EH (cell line): ENCODE measurements at places on chromosomes 5 and 9.

DNA sequence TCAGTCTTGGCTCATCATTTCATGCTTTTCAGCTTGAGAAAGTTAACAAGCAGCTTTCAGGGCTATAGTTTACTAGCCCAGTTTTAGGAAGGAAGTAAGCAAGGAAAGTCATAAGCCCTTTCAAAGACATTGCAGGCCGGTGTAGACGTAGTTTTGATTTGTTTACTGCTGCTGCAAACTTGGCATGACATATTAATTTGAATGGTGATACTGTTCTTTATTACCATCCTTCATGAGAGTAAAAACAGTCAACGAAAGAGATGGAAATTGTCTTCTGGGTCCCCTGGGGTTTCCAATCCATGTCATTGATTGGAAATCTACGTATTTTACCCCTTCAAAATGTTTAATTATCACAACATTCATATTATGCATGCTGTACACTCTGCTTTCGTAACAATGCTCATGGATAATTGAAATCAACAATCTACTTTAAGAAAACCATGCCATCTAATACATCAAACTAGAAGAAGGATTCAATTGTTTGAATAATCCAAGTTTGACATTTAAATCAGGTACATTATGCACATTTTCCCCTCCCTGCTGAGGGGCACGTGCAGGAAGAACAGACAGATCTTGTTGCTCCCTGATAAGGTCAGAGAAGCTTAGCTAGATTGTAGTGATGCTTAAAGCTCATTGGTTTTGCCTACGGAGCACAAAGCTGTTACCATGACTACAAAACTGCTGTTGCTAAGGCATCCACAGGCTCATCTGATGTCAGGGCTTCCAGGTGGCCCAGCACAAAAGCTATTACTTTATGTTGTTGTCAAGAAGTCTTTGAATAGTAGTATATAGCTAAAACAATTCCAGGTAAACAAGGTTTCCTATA, 139.9 kb upstream of the PRLR start:
- no peak for DNase-seq

DNA sequence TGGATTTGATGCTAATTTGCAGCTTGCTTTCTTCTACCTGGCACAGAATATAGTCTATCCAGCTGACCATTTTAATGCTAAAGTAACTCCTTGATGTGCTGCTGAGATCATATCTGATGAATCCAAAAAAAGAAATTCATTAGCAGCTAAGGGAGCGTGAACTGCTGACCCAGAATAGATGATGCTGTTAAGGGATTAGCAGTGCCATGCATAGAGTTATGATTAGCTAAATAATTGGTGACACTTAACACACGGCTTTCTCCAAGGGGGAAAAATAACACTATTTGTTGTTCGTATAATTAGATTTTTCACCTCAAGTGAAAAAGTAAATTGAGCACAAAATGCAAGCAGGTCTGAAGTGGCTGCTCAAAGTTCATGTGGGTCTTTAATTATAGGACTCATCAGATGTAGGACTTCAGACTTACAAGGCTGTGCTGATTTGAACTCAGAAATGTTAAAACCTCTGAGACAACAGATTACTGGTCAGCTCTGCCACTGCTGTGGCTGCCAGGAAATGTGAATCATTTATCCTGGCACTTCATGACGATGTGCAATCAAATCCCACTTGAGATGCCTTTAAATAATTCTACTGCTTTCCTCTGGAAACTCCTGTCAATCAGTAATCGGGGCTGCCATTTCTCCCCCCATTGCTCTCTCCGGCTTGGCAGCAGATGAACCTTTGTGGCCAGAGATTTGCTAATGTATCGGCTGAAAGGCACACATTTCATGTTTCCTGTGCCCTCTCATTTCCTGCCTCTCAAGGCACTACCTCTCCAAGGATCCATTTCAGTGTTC, 291.6 kb upstream of the C9orf72 start:
- DNase-seq: no peak

- DNase-seq: no peak
Measured at GRCh38 chr9:11269036-11269435, 656.2 kb upstream of the PTPRD start.

DNA sequence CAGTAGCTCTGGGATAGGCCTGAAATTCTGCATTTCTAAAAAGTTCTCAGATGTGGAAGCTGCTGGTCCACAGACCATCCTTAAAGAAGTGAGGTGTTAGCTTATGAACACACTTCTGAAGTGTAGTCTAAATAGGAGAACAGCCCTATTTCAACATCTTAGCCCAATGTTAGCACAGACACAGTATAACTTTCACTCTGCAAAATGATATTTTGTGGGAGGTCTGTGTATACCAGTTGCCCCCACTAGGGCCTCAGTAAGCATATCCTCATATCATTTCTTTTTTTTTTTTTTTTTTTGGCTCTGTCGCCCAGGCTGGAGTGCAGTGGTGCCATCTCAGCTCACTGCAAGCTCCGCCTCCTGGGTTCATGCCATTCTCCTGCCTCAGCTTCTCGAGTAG, 7.5 kb upstream of the HABP4 start:
- no peak for DNase-seq

DNA sequence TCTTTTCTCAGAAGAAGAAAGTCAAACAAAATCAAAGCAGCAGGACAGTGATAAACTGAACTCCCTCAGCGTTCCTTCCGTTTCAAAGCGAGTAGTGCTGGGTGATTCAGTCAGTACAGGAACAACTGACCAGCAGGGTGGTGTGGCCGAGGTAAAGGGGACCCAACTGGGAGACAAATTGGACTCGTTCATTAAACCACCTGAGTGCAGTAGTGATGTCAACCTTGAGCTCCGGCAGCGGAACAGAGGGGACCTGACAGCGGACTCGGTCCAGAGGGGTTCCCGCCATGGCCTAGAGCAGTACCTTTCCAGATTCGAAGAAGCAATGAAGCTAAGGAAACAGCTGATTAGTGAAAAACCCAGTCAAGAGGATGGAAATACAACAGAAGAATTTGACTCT, 2.7 kb downstream of the CAMLG start:
- no peak for DNase-seq

- peak; percentile 87 for DNase-seq
Measured at GRCh38 chr9:127723444-127723843, 7.6 kb downstream of the TTC16 start.

DNA sequence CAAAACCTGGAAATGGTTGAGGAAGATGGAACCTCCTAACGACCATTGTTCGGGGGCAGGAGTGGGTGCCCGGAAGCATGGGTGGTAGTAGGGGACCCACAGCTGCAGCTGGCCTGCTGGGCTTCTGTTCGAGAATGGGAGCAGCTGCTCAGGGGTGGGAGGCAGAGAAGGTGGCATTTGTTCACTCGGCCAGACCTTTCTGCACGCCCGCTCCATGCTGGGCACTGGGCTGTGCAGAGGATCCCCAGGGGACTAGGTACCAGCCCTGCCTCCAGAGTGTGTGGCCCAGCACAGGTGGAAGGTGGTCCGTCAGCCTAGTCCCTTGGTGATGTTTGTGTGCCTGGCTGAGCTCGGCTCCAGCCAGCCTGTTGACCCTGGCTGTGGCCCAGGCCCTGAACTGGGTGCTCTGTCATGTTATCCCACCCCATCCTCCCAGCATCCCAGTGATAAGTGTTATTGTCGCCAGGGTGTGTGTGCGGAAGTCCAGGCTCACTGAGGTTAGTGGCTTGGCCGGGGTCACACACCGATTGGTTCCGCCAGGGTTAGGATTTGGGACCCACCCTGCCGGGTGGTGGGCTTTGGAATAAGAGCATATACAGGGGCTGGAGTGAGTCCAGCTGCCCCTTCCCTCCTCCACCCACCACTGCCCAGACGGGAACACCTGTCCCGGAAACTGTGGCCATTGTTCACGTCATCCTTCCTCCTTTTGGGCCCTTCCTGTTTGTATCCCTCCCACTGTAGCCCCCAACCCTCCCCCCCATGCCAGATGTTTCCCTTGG, 4.8 kb downstream of the N4BP3 start:
- DNase-seq: no peak

- DNase-seq: no peak
Measured at GRCh38 chr5:87674235-87674634, 261.5 kb upstream of the CCNH start.

DNA sequence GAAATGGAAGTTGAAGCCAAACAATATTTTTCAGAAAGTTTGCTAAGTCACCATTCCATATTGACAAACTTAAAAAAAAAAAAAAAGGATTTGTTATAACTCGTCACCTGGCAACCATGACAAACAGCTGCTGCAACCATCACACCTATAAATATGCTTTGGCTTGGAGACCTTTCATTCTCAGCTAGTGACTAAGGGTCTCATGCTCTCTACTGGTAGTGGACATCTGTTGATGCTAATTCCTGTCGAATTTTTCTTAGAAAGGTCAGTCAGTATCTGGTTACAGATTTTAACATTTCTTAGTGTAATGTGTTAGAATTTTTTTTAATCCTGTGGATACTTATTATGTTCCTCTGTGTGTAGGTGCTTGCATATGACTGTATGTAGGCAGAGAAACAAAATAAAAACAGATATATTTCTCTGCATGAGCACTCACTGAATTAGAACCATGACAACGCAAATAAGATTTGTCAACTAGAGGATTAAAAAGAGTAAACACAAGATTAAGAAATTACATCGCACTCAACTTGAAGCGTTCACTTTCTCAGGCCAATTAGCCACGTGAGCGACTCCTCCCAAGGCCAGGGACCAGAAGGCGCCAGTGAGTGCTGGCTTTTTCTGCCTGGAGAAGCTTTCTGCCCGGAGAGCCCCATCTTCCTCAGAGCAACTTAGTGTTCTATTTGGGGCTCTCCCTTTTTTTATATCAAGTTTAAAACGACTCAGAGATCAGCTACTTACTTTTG, 27.0 kb upstream of the ZNF622 start:
- DNase-seq: peak; percentile 40

GRCh38 chr5:8845296-8845695, 700.6 kb downstream of the SEMA5A start:
- DNase-seq: peak; percentile 52

GRCh38 chr5:119682372-119682771, 53.0 kb downstream of the FAM170A start:
- no peak for DNase-seq

DNA sequence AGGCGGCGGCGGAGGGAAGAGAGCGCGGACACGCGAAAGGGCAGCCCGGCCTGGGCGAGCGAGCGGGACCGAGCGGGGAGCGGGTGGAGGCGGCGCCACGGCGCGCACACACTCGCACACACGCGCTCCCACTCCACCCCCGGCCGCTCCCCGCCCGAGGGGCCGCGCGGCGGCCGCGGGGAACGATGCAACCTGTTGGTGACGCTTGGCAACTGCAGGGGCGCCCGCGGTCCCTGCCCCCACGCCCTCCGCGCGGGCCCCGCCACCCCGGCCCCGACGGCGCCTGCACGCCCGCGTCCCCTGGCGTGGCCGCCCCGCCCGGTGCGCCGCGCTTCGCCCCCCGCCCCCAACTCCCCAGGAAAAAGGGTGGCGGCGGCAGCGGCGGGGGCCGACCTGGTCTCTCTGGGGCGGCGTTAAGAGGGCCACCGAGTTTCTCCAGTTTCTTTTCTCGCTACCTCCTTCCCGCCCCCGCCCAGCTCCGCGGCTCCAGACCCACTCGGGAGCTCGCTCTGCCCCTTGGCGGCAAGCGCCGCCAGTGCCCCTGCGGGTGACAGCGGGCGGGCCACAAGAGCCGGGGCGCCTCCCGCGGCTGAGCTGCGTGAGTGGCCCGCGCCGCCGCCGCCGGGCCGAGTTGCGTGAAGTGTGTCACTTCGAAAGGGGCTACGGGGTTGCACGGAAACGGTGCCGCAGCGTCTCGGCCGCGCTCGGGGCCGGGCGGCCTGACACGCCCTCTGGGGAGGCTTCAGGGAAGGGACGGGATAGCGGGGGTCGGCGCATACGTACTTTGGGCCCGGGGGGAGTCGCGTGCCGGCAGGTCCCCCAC, at the start of gene NR3C1:
NR3C1 (minus strand) TSS at position 94 of the 823 bp plus-strand sequence. CDS start 2,847 bp downstream, outside the sequence.
- peak; percentile 86 for DNase-seq

DNA sequence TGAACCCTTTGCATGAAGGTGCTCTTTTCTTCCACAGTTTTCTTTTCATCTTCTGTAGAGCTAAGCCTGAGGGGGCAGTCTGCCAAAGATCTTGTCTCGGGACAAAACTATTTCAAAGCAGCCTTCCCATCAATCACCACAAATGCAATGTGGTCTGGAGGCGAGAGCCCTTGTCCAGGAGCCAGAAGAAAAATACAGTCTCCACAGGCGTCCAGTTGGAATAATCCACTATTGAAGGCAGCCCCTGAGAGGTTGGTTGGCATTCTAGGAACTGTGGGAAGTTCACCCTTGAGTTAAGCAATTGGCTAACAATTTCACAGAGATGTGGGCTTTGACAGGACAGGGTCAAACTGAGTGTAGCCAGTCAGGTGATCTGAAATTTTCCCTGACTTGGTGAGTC, 72.0 kb downstream of the SEMA6A start:
- peak; percentile 5 for DNase-seq

- peak; percentile 71 for DNase-seq
Measured at GRCh38 chr5:141330299-141331080, at the start of gene PCDHGA1. Gene PCDHGA1 (plus strand): TSS chr5:141330514.

- DNase-seq: peak; percentile 7
Measured at GRCh38 chr5:106121972-106122605, 1548.6 kb downstream of the EFNA5 start.
